ENCODE measurements at places on chromosomes 2 and 18. TPM values are rescaled to one million over a fixed set of nuclear protein-coding genes. Genes with fewer than 3 reads are reported as not detected.

The SULT1C2 gene
- total RNA-seq: under 0.01 TPM

The SUCLG1 gene
- total RNA-seq: 50.0 TPM

The SERPINB8 gene
- total RNA-seq: 2.7 TPM

The COL3A1 gene
- total RNA-seq: 6.9 TPM

The NEU2 gene
- total RNA-seq: not detected

The MDH1B gene
- total RNA-seq: 0.11 TPM

The GLI2 gene
- 0.09 TPM for total RNA-seq

The FAM161A gene
- total RNA-seq: 1.3 TPM

The PLCL1 gene
- total RNA-seq: 0.11 TPM

The IMMT gene
- total RNA-seq: 43.1 TPM

The CPSF3 gene
- 39.1 TPM for total RNA-seq

The REEP1 gene
- total RNA-seq: 17.7 TPM

The POTEI gene
- 0.17 TPM for total RNA-seq

The ALPG gene
- not detected for total RNA-seq

The LINC00305 gene
- not detected for total RNA-seq

The KLHL29 gene
- 2.8 TPM for total RNA-seq

The AGXT gene
- not detected for total RNA-seq
